Left renal pelvis (tissue), 4 donors: ENCODE measurements at places on chromosomes 5 and 9. TPM values are rescaled to one million over a fixed set of nuclear protein-coding genes. Genes with fewer than 3 reads are reported as not detected.

GRCh38 chr5:66655395-66656324 is 59.5 kb downstream of the MAST4 start:
- DNase-seq, result no peak

DNA sequence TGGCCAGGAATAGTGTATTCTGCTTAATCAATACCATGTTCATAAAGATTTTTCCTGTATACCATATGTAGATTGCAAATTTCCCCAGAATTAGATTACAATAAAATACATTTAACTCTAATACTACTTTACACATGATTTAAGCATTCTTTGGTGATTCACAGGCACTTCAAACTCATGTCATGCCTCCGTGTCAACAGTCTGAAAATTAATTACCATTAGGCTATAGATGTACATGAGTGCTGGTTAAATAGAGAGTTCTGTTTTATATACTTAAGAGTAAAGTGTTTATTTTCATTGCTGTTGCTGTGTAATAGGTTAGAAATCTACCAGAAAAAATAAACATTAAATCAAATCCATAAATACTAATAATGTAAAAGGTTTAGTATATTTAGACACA is 159.8 kb downstream of the ZSWIM6 start:
- no peak for DNase-seq

DNA sequence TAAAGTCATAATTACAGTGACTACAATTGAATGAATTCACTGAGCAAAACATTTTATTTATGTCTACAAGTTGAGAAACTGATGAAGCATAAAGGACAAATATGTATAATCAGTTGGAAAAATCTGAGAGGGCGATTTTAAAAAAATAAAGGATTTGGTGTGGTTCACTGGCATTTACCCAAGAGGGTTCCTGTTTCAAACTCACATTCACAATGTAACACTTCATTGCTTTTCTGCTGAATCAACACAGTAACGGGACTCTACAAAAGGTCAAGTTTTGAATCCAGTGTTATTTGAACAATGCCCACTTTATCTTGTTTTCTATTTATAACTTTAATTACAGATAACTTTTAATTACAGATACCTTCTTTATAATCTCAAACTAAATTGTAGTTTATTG is 138.6 kb downstream of the NUDT12 start:
- no peak for DNase-seq

DNA sequence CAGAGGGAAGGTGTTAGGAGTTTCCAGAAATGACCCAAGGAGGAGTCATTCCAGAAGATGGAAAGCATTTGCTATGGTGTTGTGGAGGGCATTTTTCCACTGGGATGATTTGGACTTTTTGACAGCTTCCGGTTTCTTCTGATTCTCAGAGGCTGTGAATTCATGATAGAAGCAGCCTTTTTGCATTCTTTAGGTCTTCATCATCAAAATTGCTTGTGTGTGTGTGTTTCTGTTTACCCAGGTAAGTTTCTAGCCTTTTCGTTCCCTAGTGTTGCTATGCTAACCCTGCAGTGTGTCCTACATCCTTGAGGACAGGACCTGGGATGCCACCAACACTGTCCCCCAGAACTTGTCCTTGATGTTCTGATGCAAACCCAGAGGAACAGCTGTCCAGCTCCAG is 19.6 kb downstream of the IRX1 start:
- DNase-seq, result no peak

GRCh38 chr5:465591-466403 is 22.8 kb downstream of the EXOC3 start:
- no peak for DNase-seq

DNA sequence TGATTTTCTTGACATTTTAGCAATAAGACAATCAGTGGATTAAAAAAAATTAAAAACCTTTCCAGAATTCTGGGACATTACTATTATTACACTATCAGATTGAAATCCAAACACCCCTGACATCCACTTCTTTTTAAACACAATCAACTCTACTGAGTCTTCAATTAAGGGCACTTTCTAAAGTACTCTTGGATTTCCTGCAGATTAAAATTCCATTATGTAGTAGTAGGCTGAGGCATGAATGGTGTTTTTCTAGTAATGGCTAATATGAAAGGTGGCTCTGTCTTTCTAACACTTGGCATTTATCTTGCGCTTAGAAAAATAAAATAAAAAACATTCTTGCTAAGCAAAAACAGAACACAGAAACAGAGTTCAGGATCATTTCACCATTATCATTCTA is 107.8 kb downstream of the OXCT1 start:
- no peak for DNase-seq

- peak; percentile 34 for DNase-seq
These were observed 36.6 kb downstream of the TTLL11 start for GRCh38 chr9:122056484-122056883.

DNA sequence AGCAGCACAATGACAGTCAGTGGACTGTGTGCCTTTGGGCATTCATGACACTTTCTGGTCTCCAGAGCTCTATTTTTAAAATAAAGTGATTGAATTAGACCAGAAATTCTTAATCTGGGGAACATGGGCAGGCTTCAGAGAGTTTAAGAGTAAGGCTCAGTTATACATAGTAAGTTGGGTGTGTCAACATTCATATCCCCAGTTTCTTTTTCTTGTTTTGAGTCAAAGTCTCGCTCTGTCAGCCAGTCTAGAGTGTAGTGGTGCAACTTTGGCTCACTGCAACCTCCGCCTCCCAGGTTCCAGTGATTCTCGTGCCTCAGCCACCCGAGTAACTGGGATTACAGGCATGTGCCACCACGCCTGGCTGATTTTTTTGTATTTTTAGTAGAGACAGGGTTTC is 13.7 kb upstream of the KIF4B start:
- DNase-seq, result no peak

GRCh38 chr5:168314735-168315411 is 23.4 kb downstream of the WWC1 start:
- no peak for DNase-seq

SEMA5A gene
- 38.2 TPM for polyA plus RNA-seq

GPR21 gene
- 0.30 TPM for polyA plus RNA-seq

NMUR2 gene
- polyA plus RNA-seq, result 0.94 TPM

EIF4E1B gene
- polyA plus RNA-seq, result not detected

CCDC192 gene
- 0.76 TPM for polyA plus RNA-seq

LEAP2 gene
- polyA plus RNA-seq, result 8.6 TPM
